ENCODE measurements at places on chromosomes 7 and 10.
A peak's percentile ranks its signal among the peaks of the same experiment; 100 is the strongest.

DNA sequence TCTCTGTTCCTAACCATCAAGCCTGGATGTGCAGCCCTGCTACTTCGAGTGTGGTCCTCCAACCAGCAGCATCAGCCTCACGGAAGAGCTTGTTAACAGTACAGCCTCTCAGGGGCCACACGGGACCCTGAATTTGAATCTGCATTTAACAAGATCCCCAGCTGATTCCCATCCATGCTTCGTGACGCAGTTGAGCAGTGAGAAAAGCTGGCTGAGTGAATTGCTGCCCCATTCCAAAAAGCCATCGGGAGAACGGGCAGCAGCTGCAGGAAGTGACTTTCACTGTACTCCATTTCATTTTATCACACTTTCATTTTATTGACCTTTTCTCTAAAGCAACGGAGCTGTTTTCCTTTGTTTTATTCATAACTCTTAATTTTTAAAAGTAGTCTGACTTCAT is 22.5 kb downstream of the FAM171A1 start:
- no peak for DNase-seq

DNA sequence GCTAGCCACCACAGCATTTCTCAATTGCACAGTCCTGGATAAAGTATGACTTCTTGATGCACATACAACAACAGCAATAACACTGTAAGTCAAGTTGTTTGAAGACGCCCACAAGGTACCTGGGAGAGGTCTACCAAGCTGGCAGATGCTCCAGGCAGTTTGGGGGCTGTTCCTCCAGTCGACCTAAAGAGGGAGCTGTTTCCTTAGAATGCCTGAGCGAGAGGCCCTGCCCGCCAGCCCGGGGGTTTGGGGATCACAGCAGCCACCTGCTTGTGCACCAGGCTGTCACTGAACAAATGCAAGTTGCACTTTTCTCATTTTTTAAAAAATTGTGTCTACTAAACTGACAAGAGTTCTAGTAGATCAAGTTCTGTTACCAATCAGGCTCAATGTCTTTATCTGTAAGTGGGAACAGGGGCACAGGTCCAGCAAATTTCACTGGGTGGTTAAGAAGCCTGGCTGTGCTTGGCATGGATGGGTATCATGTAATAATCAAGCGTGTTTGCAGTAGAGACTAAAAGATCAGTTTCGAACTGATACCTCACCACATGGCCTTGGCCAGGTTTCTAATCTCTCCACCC is 193.8 kb upstream of the ADO start:
- DNase-seq: peak; percentile 87

GRCh38 chr10:117896517-117896916 is 150.2 kb downstream of the RAB11FIP2 start:
- DNase-seq: no peak

DNA sequence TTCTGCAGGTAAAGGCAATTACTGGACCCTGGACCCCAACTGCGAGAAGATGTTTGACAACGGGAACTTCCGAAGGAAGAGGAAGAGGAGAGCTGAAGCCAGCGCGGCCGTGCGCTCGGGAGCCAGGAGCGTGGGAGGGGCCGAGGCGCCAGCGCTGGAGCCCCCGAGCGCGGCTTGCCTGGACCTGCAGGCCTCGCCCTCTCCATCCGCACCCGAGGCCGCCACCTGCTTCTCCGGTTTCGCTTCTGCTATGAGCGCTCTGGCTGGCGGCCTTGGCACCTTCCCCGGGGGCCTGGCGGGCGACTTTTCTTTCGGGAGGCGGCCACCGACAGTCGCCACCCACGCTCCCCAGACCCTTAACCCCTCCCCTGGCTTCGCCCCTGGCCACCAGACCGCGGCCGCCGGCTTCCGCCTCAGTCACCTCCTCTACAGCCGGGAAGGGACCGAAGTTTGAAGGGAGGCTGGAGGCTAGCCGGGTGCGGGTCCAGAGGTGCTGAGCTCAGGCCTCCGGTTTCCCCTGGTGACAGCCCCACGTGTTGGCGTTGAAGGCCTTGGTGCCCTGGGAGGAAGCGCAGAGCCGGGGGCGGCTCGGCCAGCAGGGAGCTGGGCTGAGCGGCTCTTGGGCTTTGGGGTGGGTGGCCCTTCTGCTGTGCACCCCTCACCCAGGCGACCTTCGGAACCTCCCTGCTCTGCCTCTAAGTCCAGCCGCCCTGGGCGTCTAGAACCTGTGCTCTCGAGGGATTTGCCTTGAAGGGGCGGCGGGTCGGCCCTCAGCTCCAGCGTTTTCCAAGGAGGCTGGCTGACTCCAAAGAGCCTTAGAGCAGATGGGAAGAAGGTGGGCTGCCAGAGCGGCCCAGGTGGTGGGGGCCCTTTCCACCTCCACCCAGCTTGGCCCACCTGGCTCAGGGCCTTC is 1.8 kb downstream of the FOXI2 start:
- DNase-seq: no peak

- no peak for DNase-seq
These were observed 830 bp downstream of the RAB18 start for GRCh38 chr10:27504808-27505460.

DNA sequence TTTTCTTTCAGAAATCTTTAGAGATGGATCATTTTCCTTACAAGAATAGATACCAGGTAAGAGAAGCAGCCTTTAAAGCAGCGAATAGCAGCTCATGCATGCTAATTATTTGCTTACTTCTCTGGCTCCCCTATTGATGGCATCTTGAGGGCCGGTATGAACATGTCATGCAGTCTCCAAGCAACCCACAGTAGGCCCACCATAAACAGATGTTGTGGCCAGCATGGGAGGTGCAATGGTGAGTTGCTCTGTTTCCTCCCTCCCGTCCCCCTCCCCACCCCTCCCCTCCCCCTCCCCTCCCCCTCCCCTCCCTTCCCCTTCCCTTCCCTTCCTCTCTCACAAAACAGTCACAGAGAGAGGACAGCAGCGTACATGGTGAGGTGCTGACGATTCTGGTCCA is 9.7 kb upstream of the ZNF273 start:
- DNase-seq: no peak

DNA sequence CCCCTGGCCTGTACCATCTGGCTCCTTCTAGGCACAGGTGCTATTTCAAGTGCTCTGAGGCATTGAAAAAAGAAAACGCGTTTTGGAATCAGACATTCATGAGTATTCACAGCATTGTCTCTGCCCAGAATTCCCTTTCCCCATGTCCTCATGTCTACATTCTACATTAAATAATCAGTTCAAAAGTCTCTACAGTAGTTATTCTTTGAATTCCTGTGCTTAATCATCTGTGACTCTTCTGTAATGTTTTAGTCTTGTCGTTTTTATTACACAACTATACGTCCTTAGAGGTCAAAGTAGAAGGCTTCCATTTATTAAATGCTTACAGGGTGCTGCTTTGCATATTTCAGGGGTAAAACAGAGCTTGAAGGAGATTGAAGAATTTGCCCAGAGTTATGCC is 95.7 kb downstream of the BICC1 start:
- DNase-seq: no peak

- DNase-seq: peak; percentile 10
These were observed 140.2 kb downstream of the AUTS2 start for GRCh38 chr7:69738396-69738951.

DNA sequence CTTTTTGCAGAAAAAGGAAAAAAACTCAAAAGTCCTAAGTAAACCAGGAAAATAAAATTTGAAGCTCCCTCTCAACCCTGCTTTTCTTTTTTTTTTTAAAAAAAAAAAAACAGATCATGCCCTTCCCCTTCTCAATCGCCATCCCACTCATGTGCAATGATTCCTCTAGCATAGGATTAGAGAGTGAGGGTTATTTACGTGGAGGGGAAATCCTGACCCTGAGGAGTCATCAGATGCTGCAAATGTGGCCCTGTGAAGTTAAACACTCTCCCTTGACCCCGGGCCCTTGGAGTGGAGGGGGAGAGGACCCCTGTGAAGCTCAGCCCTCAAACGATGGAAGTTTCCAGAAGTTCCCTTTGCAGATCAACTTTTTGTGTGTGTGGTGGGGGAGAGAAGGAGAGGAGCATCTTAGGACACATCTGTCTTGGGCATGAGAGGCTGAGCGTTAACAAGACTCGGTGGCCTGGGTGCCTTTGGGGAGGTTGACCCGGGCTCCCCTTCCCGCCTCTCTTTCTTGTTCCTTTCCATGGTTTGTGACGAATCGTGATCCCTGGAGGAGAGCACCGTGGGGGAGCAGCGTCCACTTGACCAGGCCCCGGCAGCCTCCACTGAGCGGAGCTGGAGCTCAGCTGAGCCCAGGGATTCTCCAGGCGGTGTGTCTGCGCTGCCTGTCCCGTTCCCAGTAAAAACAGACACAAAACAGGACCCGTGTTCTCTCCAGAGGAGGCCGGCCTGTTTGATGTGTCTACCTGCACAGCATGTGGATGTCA is 1.5 kb upstream of the SHH start:
- DNase-seq: no peak

GRCh38 chr7:51644216-51644615 is 327.6 kb upstream of the COBL start:
- no peak for DNase-seq

- no peak for DNase-seq
These were observed 22.0 kb downstream of the TWIST1 start for GRCh38 chr7:19095353-19095860.

DNA sequence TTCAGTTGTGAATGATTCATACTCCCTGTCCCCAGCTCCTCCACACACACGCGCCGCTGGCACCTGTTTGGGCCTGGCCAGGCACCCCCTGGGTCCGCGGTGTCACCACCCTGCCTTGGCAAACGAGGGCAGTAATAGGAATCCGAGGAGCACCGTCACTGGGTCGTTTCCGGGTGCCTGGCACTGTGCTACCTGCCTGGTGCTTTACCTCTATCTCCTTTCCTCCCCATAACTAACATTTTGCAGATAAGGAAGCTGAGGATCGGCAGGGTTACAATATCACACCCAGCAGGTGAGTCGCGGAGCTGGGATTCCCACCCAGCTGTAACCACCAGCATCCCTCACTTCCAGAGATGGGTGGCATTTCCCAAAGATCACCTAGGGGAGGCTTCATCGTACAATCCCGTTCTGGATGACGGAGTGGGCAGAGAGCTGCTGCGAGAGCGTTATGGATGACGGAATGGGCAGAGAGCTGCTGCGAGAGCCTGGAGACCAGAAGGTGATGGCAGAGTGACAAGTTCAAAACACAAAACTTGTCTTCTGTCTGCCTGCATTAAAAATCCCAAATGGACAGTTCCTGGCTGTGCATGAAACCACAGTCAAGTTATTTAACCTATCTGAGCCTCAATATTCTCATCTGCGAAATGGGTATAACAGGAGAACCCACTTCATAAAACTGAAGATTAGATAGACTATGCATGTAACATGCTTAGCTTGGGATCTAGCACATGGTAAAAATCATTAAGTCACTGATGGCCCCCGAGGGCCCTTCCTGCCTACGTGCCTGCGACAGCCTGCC is 1.1 kb upstream of the HSPA12A start:
- no peak for DNase-seq

DNA sequence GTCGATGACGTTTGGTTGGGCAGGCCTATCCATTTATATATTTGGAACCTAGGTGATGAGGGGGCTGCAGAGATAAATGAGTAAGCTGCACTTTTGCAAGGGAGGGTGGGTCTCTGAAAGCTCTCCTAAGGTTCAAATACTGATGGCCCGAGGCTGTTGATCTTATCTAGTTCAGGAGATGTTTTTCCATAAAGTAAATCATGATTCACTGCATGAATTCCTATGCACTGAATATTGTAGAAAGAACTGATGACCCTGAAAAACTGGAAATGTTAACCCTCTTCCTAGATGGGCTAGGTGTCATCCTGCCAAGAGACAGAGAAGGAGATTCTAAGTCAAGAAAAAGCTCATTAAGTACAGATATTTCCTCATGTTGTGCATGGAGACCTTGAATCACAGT is 459.9 kb downstream of the PLXNA4 start:
- DNase-seq: no peak

DNA sequence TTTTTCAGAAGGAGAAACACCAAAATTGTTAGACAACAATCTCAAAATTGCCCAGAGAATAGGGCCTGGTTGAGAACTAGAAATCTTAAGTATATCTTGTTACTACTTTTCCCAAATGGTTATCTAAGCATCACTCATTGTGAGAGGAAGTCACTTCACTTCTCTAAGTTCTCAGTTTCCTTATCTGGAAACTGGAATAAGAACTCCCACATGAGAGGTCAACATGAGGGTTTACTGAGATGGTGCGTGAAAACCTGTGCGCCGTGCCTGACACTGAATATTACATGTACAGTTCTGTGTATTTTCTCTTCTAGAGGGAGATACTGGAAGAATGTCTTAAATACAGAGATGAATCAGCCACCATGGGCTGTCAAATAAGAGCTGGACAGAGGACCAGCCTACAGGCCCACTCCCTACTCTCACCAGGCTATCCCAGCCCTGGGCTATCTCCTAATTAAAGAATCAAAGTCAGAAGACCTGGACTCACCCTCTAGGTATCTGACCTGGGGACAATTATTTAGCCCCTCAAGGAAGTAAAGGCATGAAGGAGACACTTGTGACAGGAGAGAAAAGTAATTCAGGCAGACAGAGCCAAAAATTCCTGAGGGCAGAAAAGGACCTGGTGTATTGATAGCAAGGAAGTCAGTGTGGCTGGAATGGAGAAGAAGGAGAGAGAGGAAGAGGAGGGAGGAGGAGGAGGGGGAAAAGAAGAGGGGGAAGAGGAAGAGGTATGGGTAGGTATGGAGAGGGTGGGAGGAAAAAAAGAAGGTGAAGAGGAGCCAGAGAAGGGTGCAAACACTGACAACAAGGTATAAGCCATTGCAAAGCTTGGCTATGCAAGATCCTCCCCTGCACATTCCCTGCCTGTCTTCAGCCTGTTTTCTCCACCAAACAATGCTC is 44.9 kb downstream of the CCDC71L start:
- DNase-seq: no peak

- DNase-seq: no peak
These were observed 15.5 kb upstream of the STEAP4 start for GRCh38 chr7:88322151-88322550.

- no peak for DNase-seq
These were observed 138.8 kb upstream of the UNC5B start for GRCh38 chr10:71073451-71074175.

- no peak for DNase-seq
These were observed 74.9 kb downstream of the GFRA1 start for GRCh38 chr10:116197946-116198675.

- DNase-seq: no peak
These were observed 51.2 kb downstream of the PDK4 start for GRCh38 chr7:95545007-95545615.

Measured in GM13976 (cell line).